ENCODE measurements at places on chromosomes 12 and 14.

DNA sequence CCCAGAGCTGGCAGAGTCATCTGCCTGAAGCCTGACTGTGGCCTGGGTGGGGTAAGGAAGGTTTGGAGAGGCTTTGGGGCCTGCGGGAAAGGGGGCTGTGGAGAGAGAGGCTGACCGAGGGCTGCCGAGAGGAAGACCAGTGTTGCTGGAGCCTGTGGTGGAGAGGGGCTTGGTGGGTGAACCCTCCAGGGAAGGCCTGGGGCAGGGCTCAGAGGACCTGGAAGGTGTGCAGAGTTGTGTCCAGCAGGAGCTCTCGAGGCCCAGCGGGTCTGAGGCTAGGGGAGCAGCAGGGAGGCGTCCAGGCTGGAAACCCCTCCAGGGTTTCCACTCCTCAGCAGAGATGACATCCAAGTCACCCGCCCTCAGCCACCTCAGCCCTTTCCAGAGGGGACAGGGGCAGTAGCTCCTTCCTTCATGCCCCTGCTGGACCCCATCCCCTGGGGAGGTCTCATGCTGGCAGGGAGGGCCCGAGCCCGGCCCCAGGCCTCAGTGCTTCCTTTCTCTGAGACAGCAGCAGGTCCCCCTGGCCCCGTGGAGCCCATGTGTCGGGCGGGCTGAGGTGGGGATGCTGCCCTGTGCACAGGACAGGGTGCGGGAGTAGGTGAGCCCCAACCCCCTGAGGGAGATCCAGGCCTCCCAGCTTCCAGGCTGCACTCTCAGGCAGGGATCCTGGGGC is 8.4 kb downstream of the CEP170B start:
- DNase-seq = no peak

- DNase-seq = no peak
Observed at GRCh38 chr14:103280278-103280928, 53.6 kb upstream of the EIF5 start.

DNA sequence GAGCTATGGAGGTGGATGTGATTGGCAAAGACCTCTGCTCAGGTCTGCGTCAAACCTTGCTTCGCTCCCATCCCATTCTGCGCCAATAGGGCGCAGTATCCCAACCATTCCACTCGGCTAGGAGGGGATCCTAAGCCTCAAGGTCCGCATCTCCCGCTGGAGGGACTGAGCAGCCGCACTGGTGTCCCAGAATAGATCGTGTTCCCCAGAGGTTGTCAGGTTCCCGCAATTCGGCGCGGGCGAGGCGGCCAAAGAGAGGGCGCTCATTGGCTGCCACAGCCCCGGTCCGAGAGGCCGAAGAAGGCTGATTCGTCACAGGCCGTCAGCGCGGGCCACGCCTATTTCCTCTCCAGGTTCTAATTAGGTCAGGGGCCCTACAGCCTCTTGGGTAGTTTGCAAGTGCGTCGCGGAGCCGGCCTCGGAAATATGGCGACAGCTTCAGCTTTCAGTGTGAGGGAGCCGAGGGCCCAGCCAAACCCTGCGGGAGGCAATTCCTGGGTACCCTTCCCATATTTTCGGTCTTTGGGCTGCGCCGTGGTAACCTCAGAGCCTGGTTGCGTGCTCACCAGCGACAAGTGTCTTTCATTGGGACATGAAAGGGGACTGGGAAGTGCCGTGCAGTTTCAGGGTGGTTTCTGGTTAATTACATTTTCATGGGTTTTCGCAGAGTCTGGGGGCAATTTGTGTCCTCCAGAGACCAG is 5.0 kb downstream of the OR10AD1 start:
- DNase-seq = peak; percentile 88

DNA sequence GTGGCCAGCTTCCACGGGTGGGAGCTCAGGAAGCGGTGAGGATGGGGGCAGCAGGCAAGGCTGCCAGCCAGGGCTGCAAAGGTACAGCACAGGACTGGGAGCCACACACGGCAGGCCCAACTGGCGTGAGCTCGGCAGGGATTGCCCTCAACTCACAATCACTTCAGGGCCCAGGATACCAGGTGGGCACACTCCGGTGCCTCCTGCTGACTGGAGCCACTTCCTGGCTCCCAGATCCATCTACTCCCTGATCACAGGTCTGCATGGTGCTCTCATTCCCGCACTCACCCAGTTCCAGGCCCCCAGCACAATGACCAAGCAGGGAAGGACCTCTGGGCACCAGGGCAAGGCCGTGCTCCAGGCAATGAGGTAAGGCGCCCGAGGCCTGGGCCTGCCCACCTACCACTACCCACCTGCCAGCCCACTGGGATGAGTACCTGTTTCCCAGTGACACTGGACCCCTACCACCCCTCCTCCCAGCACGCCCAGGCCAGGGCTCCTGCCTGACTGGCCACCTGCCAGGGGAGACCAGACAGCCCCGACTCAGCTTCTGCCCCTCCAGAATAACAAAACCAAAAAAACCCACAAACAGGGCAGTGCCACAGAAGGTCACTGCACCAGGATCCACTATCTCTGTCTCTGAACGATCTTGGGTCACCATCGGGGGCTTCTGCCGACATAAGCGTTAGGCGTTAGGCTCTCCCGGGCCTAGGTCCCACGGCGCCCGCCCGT is 1.8 kb downstream of the JAG2 start:
- no peak for DNase-seq

DNA sequence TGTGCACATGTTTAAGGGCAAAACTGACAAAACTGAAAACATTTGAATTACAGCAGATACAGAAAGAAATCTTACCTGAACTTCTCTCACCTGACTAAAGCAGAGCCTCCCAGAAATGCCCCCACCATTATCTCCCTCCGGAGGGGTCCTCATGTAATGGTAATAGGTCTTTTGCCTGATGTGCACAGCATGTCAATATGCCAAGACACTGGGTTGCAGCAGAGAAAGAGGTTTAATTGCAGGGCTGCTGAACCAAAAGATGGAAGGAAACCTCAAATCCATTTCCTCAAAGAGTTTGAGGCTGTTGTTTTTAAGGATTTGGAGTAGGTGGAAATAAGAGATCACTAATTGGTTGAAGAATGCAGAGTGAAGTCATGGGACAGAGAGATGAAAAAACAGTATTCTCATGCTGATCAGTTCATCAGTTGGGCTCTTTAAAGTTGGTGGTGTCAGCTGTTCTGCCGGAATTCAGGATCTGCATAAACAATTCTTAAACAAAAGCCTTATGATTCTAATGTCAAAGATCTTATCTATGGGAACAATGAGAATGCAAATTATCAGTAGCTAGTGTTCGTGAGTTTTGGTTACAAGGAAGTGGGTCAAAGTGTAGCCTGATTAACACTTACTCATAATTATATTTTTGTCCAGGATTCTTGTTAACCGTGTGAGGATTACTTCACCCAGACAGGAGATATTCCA is 18.2 kb downstream of the ANG start:
- no peak for DNase-seq

DNA sequence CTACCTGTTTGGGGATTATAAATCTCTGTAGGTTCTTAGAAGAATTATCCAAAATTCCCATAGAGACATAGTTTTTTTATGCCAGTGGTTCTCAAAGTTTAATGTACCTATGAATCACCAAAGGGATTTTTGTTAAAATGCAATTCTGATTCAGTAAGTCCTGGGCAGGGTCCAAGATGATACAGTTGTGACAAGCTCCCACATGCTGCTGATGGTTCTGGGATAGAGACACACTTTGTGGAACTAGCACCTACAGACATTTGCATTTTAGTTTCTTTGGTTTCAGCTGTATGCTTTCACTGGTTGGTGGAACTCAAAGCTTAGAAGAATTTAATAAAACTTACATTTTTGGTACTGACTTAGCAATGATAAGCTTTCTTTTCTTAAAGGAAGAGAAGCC is 80.4 kb downstream of the PTCSC3 start:
- no peak for DNase-seq

DNA sequence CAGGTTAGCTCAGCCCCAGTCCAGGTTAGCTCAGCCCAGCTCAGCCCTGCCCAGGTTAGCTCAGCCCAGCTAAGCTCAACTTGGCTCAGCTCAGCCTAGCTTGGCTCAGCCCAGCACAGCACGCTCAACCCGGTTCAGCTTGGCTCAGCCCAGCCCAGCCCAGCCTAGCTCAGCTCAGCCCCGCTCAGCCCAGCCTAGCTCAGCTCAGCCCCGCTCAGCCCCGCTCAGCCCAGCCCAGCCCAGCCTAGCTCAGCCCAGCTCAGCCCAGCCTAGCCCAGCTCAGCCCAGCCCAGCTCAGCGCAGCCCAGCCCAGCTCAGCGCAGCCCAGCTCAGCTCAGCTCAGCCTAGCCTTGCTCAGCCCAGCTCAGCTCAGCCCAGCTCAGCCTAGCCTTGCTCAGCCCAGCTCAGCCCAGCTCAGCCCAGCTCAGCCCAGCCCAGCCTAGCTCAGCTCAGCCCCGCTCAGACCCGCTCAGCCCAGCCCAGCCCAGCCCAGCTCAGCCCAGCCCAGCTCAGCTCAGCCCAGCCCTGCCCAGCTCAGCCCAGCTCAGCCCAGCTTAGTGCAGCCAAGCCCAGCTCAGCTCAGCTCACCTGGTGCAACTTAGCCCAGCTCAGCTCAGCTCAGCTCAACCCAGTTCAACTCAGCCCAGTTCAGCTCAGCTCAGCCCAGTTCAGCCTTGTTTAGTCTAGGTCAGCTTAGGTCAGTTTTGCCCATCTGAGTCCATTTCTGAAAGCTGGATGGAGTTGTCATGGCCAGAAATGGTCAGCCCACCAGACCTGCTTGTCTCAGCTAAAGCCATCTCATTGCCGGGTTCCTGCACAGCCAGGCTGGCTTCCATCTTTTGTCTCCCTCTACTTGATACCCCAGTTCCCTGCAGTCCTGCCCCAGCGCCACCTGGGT is 333.6 kb downstream of the TMEM121 start:
- DNase-seq = no peak

DNA sequence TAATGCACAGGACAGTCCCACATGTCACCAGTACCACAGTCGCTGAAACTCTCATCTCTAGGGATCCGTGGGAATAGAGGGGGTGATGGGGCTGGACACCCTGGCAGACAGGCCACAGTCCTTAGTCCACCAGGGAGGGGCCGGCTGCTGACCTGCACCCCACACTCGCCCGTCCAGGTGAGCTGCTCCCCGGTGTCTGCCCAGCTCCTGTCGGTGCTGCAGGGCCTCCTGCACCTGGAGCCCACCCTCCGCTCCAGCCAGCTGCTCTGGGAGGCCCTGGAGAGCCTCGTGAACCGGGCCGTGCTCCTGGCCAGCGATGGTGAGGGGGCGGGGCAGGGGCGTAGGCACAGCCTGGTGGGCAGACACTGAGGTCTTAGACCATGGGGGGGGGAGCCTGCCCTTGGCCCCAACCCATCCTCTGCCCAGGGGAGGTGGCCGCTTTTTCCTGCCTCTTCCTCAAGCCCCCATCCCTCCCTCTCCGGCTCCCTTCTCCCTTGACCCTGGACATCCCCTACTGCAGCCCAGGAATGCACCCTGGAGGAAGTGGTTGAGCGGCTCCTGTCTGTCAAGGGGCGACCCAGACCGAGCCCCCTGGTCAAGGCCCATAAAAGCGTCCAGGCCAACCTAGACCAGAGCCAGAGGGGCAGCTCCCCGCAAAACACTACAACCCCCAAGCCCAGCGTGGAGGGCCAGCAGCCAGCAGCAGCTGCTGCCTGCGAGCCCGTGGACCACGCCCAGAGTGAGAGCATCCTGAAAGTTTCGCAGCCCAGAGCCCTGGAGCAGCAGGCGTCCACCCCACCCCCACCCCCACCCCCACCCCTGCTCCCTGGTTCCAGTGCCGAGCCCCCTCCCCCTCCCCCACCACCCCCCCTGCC is 17.1 kb upstream of the ADSS1 start:
- no peak for DNase-seq

- peak; percentile 42 for DNase-seq
Observed at GRCh38 chr12:6788972-6789924, at the start of gene CD4. Gene CD4, plus strand, starts transcription at chr12:6789528. Its CDS starts 10,611 bp downstream, at chr12:6800139.

GRCh38 chr12:115617391-115617790 is 660.1 kb downstream of the MED13L start:
- no peak for DNase-seq

- no peak for DNase-seq
Observed at GRCh38 chr12:131441060-131441396, 269.9 kb upstream of the SFSWAP start.

DNA sequence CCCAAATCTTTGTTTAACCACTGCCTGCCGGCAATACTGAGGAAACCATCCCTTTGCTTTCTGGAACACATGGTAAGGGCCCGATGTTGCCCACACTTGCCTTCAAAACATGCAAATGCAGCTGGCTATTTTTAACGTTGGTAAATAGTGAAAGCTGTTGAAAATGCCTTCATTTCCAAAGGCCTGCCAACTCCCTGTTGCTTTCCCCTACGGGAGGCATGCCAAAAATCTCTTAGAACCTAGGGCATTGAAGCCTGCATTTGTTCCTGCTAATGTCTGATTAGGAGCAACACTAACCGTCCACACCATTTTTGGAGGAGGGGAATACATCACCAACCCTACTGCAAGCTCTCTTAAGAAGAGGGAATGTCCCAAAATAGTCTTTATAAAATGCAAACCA is 152.6 kb upstream of the NOS1 start:
- peak; percentile 6 for DNase-seq

GRCh38 chr14:69671365-69672030 is 60.1 kb downstream of the SUSD6 start:
- no peak for DNase-seq

DNA sequence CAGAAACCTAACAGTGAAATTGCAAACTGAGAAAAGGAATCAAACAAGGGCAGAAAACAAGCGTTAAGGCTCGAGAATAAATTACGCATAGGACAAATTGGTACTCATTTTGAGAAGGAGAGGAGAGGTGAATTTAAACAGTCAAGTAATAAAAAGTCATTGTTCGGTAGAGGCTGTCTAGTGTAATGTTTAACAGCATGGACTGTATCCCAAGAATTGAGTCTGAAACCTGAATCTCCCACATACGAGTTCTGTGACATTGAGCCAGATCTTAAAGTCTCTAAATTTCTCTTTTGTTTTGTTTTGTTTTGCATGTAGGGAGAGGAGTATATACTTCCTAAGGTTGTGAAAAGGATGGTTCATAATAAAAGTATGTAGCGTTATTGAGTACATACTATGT is 216.5 kb upstream of the BTG1 start:
- DNase-seq = no peak

DNA sequence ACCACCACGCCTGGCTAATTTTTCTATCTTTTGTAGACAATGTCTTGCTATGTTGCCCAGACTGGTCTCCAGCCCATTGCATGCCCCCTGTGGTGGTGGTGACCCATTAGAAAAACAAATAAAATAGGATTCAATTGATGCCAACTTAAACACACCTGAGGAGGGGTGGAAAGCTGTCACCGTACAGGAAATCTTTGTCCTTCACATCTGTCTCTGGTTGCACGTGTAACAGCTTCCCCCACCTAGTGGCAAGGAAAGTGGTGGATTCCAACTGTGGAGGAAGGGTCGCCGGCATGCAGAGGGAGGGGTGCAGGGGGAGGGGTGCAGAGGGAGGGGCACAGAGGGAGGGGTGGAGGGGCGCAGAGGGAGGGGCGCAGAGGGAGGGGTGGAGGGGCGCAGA is 26.1 kb upstream of the GPR68 start:
- no peak for DNase-seq

GRCh38 chr14:91019673-91020072 is 40.8 kb downstream of the RPS6KA5 start:
- DNase-seq = no peak

DNA sequence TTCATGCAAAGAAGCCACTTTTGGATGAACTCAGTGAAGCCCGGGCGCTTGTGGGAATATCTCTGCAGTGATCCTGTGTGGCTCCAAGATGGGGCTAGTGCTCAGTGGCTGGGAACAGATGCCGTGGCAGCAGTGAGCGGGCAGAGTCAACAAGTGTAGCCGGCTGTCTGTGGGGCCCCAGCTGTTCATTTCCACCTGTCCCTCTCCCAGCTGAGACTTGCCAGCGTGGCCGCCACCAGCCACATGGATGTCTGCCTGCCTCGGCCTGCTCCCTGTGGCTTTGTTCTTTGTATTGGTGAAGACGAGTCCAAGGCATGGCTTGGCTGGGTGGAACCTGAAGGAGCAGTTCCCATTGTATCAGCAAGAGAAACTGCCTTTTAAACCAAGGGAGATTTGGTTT is 77.3 kb downstream of the NOS1 start:
- no peak for DNase-seq

All from hippocampal formation (tissue), 2 donors.